ENCODE measurements at places on chromosomes 11 and 22.

GRCh38 chr11:106706355-106706754 lies 311.9 kb downstream of the GUCY1A2 start:
- DNase-seq, result no peak

- no peak for DNase-seq
Measured at GRCh38 chr11:60164550-60165075, 18.3 kb downstream of the MS4A6A start.

- DNase-seq, result no peak
Measured at GRCh38 chr22:41596776-41597634, 7.4 kb upstream of the PMM1 start.

DNA sequence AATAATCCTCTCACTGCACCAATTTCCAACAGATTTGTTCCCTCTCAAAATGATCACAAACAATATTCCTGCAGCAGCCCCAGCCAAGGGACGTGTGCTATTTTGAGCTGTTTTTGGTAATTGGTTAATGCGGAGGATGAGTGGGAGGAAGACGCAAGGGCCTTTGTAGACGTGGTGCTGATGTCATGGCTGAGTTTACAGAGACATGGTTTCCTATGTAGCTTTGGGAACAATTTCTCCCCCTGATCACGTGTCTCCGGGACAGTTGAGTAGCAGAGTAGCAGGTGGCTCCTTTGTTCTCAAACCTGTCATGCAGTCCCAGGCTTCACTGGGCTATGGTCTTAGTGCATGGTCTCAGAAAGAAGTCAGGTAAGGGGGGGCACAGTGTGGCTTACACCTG lies 183.2 kb upstream of the NECTIN1 start:
- no peak for DNase-seq

- no peak for DNase-seq
Measured at GRCh38 chr11:133548641-133549040, 16.3 kb upstream of the OPCML start.

DNA sequence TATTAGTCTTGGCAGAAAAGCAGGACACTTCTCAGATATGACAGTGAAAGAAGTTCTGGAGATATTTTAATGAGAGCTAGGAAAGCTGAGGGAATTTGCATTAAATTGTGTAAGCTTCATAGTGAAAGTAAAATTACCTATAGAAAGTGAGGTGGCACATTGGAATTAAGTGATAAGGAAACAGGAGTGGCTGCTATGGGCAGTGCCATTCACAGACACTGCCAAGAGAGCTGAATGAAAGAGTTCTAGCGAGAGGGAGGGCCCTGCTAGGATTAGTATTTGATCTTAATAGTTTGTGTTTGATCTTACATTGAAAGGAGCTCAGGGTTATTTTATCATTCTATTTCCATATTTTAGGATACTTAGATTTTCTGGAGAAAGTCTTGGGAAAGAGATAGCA lies 351.9 kb downstream of the DDX10 start:
- DNase-seq, result no peak

DNA sequence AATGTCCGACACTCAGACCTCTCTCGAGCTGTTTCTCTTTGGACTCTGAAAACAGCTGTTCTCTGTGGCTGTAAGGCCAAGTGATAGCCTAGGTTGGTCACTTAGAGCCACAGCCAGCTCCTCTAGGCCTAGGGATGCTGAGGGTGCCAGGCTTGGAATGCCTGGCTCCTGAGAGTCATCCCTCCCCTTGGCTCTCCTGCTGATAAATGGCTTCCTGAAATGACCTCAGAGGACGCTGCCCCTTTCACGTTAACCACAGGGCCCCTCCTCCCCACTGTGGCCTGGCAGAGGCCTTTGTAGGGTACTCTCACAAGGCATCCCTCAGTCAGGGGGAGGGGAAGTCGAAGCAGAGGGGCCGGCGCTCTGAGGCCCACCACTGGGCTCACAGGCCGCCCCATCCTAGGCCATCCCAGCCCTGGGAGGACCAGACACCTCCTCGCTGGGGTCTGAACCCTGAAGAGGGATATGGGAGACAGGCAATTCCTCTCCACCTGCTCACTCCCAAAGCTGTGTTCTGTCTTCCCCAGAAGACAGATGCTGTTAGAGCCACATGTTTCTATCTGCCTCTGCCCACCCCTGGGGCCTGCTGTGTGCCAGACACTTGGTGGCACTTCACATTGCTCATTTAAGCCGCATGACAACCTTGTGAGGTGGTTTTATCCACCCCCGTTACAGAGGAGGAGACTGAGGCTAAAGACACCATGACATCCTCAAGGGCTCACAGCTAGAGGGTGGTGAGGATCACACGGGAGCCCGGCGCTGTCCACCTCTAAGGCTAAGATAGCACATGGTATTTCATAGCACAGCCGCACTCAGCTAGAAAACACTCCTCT lies 50.9 kb downstream of the ARFGAP3 start:
- DNase-seq, result no peak

DNA sequence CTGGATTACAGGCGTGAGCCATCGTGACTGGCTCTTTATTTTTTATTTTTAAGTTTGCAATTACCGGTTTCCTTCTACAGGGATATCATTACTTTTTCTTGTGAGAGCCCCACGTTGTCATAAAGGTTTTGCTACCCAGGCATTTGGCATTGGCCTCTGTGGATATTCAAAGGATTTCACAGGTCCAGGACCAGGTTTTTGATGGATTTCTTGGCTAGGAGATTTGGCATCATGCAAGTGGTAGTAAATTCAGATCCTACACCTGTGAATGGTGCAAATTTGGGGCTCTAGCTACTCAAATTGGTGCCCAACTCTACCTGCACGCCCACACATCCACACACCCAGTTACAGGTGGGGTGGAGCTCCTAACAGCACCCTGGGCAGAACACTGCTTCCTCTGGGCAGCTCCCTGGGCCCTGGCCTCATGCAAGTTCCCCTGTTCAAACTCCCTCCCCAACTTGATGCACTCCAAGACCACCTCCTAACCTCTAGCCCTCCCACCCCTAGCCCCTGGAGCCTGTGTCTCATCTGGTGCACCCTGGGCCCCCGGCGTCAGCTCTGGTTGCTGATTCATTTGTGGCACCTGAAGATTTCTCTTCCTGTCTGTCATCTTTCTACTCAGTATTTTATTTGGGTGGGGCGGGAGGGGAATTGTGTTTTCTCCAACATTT lies 9.3 kb upstream of the MRGPRD start:
- DNase-seq, result no peak

DNA sequence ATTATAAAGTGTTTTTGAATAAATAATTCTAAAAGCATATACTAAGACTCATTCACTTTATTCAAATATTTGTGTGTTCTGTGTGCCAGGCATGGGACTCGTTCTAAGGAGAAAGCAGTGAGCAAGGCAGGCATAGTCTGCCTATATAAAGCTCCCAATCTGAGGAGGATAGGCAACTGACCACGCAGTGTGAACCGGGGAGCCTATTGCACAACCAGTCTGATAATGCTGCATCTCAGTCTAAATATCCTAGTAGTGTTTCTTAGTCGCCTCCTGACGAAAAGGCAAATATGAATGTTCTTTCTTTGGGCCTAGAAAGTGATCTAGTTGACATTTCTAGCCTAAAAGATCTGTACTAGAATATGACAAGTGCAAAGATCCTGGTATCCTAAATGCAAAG lies 98.3 kb downstream of the C11orf65 start:
- DNase-seq, result no peak

DNA sequence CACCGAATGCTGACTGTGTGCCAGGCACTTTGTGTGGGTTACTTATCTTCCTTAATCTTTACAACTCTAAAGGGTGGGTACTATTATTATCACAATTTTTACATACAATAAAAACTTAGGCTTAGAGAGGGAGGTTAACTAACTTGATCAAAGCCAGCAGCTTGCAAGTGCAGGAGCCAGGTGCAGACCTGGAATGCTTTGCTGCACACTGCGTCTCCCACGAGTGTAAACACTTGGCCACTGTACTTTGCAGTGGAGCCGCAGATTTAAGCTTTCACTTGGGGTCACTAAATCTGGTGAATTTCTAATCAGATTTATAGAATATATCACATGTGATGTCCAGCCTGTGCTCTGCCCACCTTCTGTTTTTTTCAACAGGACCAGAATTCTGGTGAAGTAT lies 36.7 kb downstream of the AMOTL1 start:
- no peak for DNase-seq

DNA sequence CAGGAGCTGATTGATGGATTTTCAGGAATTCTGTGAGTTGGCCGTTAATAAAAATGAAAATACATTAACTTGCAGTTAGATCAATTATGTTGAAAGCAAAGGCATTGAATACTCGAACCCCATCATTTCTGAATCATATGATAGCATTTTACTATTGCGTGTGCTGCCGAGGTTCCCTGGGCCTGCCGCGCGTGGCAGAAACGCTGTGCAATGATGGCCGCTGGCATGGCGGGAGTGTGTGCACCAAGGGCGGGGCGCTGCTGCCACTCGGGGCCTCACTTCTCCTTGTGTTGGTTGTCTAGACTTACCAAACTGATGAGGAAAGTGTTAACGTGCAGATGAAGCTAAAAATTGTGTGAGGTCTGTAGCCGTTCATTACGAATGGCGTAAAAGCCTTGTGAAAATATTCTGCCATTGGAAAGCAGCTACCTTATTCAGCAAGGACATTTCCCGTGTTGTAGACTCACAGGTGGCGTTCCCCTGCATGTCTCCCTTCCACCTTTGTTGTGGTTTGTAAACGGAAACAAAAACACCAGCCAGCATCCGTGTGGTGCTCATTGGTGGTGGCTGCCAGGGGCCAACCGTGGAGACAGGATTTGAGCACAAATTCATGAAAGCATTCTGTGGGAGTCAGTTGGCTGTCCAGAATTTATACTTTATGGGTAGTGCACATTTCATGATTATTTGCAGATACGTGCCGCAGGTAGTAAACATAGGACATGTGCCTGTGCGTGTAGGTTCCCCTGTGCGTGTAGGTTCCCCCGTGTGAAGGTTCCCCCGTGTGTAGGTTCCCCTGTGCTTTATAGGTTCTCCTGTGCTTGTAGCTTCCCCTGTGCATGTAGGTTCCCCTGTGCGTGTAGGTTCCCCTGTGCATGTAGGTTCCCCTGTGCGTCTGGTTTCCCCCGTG lies 5.9 kb upstream of the GRAMD4 start:
- no peak for DNase-seq
